NCI-H1105 (cell line): ENCODE measurements at places on chromosomes 12 and 14.
A peak's percentile ranks its signal among the peaks of the same experiment; 100 is the strongest.

- no peak for DNase-seq
These were observed 103.0 kb downstream of the SAMD4A start for GRCh38 chr14:54669721-54670561.

DNA sequence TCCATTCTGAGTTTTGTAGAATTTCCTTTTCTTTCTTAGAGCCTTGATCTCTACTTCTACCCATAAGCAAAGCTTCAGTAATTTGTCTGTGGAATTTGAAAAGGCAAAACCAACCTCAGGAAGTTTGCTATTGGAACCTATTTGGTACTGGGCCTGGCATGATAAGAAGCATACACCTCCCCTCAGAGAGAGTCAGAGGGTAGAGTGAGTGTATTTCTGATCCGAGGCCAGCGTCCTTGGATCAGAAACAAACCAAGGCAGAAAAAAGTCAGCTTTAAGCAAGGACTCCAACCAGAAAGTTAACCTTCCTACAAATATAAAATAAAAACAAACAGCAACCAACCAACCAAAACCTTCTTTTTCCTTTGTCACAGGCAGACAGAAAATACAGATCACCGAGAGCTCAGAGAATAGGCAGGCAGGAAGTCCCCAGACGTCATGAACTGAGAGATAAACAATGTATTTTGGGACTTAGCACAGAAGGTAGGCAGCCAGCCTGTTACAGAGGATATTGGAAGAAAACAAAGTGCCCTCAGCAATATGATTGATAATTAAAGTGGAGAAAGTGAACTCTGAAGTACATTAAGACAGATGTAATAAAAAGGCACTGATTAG lies 141.5 kb downstream of the NEDD1 start:
- DNase-seq: no peak

DNA sequence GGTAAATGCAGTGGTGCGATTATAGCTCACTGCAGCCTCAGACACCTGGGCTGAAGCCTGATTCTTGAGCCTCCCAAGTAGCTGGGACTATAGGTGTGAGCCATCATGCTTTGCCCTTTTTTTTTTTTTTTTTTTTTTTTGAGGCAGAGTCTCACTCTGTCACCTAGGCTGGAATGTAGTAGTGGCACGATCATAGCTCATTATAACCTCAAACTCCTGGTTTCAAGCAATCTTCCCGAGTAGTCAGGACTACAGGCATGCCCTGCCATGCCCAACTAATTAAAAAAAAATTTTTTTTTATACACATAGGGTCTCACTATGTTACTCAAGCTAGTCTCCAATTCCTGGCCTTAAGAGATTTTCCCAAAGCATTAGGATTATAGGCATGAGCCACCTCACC lies 6.9 kb downstream of the ATP2A2 start:
- DNase-seq: no peak

DNA sequence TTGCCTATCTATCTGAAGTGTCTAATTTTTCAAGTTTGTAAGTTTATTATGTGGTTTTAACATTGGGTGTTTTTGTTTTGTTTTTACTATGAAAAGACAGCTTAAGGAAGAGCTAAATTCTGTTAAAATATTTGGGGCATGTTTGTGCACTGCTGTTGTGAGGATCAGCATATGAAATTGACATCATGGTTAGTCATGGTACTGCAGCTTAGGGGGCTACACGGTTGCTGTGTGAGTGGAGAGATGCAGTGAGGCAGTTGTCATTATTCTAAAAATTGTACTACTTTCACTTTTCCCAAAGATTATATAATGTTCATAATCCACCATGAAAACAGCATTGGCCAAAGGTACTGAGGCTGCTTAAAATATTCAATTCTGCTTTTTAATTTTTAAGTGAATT lies 49.0 kb downstream of the ZC3H14 start:
- no peak for DNase-seq

DNA sequence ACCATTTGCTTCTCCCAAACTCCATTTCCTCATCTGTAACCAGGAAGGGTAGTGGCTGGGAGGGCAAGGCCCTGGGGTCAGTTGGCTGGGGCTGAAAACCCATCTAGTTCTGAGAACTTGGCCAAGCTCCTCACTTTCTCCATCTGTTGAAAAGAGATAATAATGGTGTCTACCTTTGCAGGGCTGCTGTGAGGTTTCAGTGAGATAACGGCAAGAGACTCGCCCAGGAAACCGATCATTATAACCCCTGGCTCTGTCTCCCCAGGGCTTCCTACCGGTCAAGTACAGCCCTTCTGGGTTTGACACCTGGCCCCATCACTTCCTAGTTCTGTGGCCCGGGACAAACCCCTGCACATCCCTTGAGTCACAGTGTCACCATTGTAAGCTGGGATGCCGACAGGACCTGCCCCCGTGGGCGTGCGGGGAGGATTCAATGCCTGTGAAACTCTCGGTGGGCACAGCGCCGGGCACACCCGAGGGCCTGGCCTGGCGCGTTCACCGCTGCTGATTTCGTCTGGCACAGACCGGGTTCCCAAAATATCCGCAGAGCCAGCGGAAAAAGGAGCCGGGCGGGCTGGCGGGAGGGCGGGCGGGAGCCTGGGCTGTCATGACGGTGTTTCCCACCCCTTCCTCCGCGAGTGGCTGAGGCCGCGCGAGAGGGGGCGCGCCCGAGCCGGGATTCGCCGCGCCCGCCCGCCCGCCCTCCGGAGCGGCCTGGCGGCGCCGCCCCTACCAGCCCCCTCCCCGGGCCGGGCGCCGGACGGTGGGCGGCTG lies 4.4 kb downstream of the KMT5A start:
- peak; percentile 51 for DNase-seq

GRCh38 chr14:74838166-74838565 lies 37.8 kb downstream of the PROX2 start:
- no peak for DNase-seq

GRCh38 chr12:66776974-66777373 lies 98.1 kb upstream of the GRIP1 start:
- DNase-seq: no peak

GRCh38 chr12:129657179-129657578 lies 246.6 kb downstream of the TMEM132D start:
- no peak for DNase-seq

- DNase-seq: no peak
These were observed 105.1 kb upstream of the AMIGO2 start for GRCh38 chr12:47184813-47185212.

- no peak for DNase-seq
These were observed 27.3 kb upstream of the CHPT1 start for GRCh38 chr12:101670007-101670671.

DNA sequence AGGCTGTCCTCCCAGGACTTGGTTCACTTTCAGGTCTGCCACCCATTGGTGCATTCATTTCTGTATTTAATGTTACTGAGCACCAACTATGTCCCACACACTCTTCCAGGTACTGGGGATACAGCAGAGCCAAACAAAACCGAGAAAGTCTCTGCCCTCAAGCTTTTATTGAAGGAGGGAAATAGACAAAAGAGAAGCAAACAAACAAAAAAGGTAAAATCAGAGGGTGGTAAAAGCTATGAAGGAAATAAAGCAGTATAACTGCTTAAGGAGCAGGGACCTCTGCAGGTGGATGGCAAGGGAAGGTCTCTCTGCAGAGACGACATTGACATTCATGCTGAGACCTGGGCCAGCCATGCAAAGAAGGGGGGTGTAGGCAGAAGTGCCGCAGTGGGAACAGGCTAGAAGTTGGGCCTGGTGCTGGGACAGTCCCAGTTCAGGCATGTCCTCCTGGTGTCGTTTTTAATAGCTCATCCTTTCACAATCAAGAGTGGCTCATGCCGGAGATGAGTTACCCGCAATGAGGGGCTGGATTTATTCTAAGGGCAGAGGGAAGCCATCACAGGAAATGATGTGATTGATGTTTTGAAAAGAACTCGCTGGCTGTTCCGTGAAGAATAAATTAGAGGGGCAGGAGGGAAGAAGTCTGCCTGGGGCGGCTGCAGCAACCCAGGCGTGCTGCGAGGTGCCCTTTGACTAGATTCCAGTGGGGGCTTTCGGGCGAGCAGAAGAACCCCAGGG lies 72.8 kb downstream of the IRF2BPL start:
- no peak for DNase-seq

DNA sequence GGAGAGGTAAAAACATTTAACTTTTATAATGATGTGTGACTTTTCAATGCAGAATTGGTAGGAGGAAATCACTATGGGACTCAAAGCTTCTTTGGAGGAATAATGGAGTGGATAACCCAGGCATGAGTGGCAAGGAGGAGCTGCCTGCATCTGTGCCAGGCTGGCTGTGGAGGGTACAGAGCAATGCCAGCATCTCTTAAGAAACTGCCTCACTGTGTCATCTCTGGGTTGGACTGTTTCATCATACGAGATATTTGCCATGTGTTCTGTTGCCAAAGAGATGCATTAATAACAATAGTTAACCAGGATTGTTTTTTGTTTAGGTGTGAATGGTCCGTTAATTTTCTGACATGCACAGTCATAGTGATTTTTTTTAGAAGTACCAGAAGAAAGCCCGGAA lies 183.7 kb upstream of the NTF3 start:
- DNase-seq: no peak

DNA sequence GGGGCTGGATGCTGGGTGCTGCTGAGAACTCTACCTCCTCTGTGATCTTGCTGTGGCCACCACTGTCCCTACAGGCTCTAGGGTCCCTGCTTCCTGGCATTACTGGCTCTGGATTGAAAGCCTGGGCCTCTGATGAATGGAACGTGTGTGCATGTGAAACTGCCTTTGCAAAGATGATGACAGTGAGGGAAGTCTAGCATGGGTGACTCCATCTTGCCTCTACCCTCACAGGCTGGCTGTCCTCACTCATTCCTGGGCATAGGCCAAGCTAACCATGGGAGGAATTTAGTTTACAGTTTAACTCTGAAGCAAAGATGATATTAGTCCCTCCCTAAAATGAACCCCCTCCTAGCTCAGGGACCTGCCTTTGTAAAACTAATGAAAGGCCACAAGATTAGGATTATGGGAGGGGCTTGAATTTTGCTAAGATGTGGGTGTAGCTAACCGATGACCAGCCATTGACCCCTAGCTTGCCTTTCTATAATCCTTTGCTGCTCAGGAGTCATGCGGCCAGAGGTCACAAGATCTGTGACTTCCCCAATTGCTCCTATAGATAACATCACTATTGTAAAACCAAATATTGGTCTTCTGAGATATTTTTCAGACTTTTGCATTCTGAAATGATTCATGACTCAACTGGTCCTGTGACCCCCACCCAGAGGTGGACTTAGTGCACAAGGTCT lies 2.2 kb upstream of the C1S start:
- no peak for DNase-seq
